ENCODE measurements at places on chromosomes 11 and 22.

DNA sequence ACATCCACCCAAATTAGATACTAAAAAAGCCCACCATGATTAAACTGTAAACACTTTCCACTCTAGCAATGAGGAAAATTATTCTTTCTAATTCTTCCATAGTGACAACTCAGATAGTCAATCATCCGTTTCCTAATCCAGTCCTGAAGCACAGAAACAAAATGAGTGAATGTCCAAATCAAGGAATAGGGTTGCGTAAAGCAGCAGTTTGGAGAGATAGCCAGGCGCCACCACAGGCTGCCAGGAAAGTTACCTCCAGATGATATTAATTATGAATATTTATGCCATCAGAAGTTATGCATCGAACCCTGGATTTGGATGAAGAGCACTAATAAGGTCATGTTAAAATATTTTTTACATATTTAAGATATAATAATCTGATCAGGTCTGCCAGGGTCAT lies 63.2 kb downstream of the ETS1 start:
- DNase-seq = no peak

GRCh38 chr11:44904261-44905020 lies 46.2 kb downstream of the TP53I11 start:
- DNase-seq = no peak

- DNase-seq = no peak
Observed at GRCh38 chr11:14054116-14055107, 91.9 kb downstream of the SPON1 start.

GRCh38 chr11:94023856-94024255 lies 2.7 kb downstream of the HEPHL1 start:
- DNase-seq = no peak

- DNase-seq = no peak
Observed at GRCh38 chr11:83706566-83706965, 420.4 kb upstream of the CCDC90B start.

- DNase-seq = no peak
Observed at GRCh38 chr11:76256448-76256847, 50.1 kb upstream of the WNT11 start.

- DNase-seq = no peak
Observed at GRCh38 chr11:86790867-86791849, 9.2 kb upstream of the PRSS23 start.

- DNase-seq = no peak
Observed at GRCh38 chr11:12329169-12329568, 48.2 kb upstream of the PARVA start.

GRCh38 chr22:46220921-46221320 lies 29.2 kb downstream of the CDPF1 start:
- DNase-seq = no peak

- DNase-seq = no peak
Observed at GRCh38 chr11:6576471-6577373, 26.7 kb downstream of the RRP8 start.

- no peak for DNase-seq
Observed at GRCh38 chr11:94924612-94925011, 48.7 kb downstream of the CWC15 start.

DNA sequence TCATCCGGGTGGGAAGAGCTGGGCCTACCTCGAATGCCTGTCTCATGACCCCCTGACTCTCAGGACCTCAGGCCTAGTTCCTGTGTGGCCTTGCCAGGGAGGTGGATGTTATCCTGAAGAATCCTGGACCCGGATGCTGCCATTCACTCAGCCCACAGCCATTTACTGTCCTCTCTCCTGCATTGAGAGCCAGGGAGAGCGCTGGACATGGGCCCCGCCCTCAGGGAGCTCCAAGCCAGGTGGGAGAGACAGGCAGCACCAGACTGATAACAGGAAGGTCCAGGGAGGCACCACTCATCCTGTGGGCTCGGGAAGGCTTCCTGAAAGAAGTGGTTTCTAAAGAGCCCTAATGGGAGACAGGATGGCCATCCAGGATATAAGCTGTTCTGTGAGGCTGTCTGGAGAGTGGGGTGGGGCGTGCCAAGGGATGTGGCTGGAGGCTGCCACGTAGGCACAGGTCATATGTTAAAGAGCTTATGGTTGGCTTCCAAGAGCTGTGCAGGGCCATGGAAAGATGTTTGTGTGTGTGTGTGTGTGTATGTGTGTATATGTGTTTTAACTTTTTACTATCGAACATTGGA lies 8.6 kb downstream of the SERPINH1 start:
- no peak for DNase-seq

DNA sequence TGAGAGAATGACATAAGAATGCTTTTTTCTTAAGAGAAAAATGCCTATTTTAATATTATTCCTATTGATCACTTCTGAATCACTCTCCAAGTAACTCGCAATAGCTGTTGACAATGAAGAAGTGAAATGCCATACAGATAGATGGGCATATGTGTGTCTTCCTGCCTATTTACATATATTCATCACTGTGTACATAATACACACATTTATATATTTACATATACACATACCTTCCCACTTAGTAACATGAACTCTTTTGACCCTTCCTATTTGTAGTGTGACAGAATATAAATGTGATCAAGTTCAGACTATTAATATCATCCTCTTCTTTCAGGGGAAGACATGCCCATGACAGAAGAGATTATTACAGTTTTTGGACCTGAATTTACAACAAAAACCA lies 756.7 kb downstream of the DLG2 start:
- DNase-seq = no peak

Data from AG04450 (cell line).